Uterus (tissue), 4 donors: ENCODE measurements at places on chromosomes 5 and 9.

- H3K27me3 ChIP-seq, result no peaks in the 10 kb centered on the region
- no peaks in the 10 kb centered on the region for H3K36me3 ChIP-seq
- no peak overlapping the region for H3K27ac ChIP-seq
- no peak overlapping the region for H3K4me3 ChIP-seq
- H3K4me1 ChIP-seq, result no peaks in the 10 kb centered on the region
These were observed 31.2 kb downstream of the PTCD2 start for GRCh38 chr5:72351376-72351775.

- no peaks in the 10 kb centered on the region for H3K36me3 ChIP-seq
- H3K4me3 ChIP-seq, result no peak overlapping the region
- H3K27me3 ChIP-seq, result no peaks in the 10 kb centered on the region
- no peak overlapping the region for H3K27ac ChIP-seq
These were observed 48.8 kb downstream of the SLC1A3 start for GRCh38 chr5:36655161-36655560.

DNA sequence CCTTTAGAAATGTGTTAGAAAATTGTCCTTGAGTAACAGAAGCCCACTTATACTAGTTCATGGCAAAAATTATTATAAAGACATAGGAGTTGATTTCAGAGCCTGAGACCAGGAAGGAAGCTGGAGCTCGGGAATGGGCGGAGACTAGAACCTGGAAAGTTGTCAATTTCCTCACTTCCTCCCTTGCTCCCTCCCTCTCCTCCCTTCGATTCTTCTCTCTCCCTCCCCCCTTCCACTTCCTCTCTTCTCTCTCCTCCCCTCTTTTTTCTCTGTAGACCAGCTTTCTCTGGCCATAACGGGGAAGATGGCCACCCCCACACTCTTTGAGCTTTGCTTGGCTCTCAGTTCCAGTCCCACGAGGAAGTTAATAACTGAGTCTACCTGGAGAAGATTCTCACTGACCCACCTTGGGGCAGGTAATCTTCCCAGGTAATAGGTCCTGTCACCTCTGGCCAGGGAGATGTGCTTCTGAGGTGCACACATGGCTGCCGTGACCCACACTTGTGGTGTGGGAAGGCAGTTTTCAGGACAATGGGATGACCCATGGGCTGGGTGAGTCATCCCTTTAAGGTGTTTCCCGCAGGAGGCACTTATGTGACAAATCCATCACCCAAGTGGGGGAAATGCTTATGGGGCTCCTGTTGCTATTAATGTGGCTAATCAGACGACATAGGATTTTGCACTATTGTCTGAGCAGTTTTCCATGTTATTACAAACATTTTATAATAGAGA lies 78.7 kb downstream of the HSPA4 start:
- H3K4me1 ChIP-seq, result no peaks in the 10 kb centered on the region
- H3K36me3 ChIP-seq, result no peaks in the 10 kb centered on the region
- H3K4me3 ChIP-seq, result no peak overlapping the region
- H3K27ac ChIP-seq, result no peak overlapping the region

DNA sequence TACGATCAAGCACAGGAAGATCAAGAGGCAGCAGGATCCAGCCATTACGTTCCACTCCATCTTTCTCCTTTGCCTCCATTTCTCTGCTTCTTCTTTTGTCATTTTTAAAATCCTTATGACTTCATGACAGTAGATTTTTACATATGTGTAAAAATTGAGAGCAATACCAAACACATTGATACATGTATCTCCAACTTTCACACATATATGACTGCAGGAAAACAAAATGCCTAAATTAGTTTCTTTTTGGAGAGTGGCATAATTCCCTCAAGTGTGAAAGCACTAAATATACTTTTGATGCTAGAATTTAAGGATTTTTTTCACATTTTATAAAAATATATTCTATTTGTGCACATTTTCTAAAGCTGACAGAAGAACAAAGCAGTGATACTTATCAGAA lies 8.6 kb upstream of the ZNF608 start:
- H3K4me3 ChIP-seq, result no peak overlapping the region
- no peak for DNase-seq
- H3K4me1 ChIP-seq, result no peaks in the 10 kb centered on the region

DNA sequence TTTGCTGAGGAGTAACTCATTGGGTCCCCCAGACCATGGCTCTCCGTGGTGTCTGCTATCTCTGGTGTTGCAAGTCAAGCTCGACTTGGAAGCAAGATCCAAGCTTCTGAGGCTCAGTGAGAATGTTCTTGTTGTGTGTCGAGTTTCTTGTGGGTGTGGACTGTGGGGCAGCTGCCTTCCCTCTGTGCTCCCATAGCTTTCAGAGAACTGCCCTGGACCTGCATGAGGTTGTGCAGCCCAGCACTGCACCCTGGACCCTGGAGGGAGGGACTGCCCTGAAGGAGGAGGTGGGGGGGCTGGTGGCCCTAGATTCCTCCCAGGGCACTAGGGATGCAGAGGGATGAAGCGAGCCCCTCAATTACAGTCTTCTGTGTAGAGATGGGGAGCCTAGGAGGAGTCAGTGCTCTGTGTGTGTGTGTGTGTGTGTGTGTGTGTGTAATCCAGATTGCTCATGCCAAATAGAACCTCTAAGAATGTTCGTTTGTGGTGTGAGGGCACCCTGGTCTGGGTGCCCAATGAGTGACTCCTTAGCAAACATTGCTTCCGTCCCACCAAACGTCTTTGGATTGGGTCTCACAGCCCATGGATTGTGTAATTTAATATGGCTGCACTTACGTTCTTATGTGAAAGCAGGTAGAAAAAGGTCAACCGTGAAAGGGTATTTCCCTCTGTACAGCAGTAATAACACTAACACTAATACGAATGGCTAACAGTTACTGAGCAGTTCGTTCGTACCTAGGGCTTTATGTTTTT lies 143.3 kb upstream of the LMX1B start:
- no peak for DNase-seq
- H3K4me3 ChIP-seq, result no peak overlapping the region
- H3K27me3 ChIP-seq, result no peaks in the 10 kb centered on the region
- H3K4me1 ChIP-seq, result no peaks in the 10 kb centered on the region
- no peaks in the 10 kb centered on the region for H3K36me3 ChIP-seq

- H3K36me3 ChIP-seq, result no peaks in the 10 kb centered on the region
- H3K27ac ChIP-seq, result no peak overlapping the region
- no peaks in the 10 kb centered on the region for H3K27me3 ChIP-seq
- H3K4me3 ChIP-seq, result no peak overlapping the region
These were observed 320.3 kb downstream of the ARHGEF28 start for GRCh38 chr5:73946278-73946677.

DNA sequence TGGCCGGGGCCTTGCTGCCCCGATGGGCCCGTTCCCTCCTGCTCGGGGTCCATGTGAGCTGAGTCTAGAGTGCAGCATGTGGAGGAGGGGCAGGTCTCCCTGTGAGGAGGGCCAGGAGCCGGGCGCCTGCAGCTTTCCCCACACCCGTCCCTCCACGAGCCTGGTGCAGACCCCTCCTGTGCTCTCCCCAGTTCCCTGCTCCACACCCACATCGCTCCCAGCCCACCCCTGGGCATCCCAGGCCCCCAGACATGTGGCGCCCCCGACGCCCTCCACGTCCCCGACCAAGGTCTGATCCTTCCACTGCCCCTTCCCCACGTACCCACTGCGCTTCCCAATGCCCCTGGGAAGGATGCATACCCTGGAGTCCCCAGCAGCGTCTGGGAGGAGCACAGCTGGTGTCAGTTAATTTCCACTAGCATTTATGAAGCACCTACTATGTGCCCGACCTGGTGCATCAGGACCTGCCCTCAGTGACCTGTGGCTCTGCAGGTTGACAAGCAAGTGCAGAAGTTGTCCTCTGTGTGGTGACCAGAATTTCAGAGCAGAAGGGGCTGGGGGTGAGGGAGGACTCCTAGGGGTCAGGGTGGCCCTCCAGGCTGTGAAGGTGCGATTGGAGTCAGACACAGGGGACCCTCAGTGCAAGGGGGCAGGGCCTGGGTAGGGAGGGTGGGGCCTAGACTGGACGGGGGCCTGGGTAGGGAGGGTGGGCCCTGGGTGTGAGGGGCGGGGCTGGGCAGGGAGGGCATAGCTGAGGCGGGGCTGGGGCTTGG lies 10.8 kb upstream of the SLC6A18 start:
- no peak for DNase-seq
- H3K27me3 ChIP-seq, result no peaks in the 10 kb centered on the region
- H3K4me3 ChIP-seq, result no peak overlapping the region
- H3K36me3 ChIP-seq, result no peaks in the 10 kb centered on the region
- no peak overlapping the region for H3K27ac ChIP-seq

- peak; percentile 4 for DNase-seq
- no peaks in the 10 kb centered on the region for H3K27me3 ChIP-seq
- no peak overlapping the region for H3K4me3 ChIP-seq
- no peaks in the 10 kb centered on the region for H3K4me1 ChIP-seq
These were observed 9.9 kb downstream of the DOLK start for GRCh38 chr9:128937310-128938165.

- H3K27me3 ChIP-seq, result no peaks in the 10 kb centered on the region
- H3K36me3 ChIP-seq, result no peaks in the 10 kb centered on the region
- DNase-seq, result peak; percentile 72
These were observed 77.5 kb downstream of the RXRA start for GRCh38 chr9:134403682-134404301.

DNA sequence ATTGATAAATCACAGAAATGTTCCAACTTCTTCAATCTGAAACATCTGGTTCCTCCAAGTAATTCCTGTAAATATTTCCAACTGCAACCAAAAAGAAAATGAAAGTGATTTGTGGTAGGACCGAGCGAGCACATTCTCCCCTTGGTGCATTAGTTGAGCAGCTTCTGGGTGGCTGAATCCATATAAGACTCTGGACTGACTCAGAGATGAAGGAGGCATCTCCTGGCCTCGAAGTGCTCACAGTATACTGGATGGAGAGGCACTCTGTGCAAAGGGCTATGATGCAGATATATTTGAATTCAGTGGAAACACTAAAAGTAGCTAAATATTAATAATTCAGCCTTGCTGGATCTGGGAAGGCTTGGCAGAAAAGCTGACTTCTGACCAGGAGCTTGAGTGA lies 265.0 kb downstream of the MARCHF11 start:
- H3K36me3 ChIP-seq, result no peaks in the 10 kb centered on the region
- H3K27ac ChIP-seq, result no peak overlapping the region
- peak overlapping the region; percentile 8 for H3K4me3 ChIP-seq
- no peak for DNase-seq
- H3K27me3 ChIP-seq, result no peaks in the 10 kb centered on the region
- no peaks in the 10 kb centered on the region for H3K4me1 ChIP-seq

- H3K27me3 ChIP-seq, result no peaks in the 10 kb centered on the region
- no peaks in the 10 kb centered on the region for H3K36me3 ChIP-seq
- H3K4me1 ChIP-seq, result peaks cover 12% of the 10 kb centered on the region
- DNase-seq, result no peak
These were observed 35.4 kb downstream of the PRLR start for GRCh38 chr5:35194635-35195471.

DNA sequence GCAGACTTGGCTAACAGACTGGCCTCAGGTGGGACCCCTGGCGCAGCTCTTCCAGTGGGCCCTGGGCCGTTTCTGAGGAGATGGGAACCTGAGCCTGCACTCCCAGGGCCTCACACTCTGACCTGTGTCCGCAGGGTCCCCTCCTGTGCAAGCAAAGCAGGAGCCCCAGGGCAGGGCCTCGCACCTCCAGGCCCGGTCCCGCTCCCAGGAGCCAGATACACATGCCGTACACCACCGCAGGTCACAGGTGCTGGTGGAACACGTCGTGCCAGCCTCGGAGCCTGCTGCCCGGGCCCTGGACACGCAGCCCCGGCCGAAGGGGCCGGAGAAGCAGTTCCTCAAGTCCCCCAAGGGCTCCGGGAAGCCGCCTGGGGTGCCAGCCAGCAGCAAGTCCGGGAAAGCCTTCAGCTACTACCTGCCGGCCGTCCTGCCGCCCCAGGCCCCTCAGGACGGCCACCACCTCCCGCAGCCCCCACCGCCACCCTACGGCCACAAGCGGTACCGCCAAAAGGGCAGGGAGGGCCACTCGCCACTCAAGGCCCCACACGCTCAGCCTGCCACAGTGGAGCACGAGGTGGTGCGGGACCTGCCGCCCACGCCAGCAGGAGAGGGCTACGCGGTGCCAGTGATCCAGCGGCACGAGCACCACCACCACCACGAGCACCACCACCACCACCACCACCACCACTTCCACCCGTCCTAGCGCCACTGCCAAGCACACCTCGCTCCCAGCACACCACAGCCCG lies 29.2 kb downstream of the NKD2 start:
- no peaks in the 10 kb centered on the region for H3K4me1 ChIP-seq
- H3K27me3 ChIP-seq, result no peaks in the 10 kb centered on the region
- no peak for DNase-seq
- no peak overlapping the region for H3K4me3 ChIP-seq
- H3K27ac ChIP-seq, result no peak overlapping the region
- no peaks in the 10 kb centered on the region for H3K36me3 ChIP-seq

- H3K36me3 ChIP-seq, result no peaks in the 10 kb centered on the region
- H3K4me3 ChIP-seq, result no peak overlapping the region
- H3K4me1 ChIP-seq, result no peaks in the 10 kb centered on the region
- DNase-seq, result peak; percentile 9
- H3K27ac ChIP-seq, result no peak overlapping the region
These were observed 15.8 kb downstream of the EXOC3 start for GRCh38 chr5:458547-459353.

GRCh38 chr9:17859228-17859627 lies 280.4 kb downstream of the SH3GL2 start:
- no peak overlapping the region for H3K27ac ChIP-seq
- no peak for DNase-seq

- no peak overlapping the region for H3K27ac ChIP-seq
- no peaks in the 10 kb centered on the region for H3K27me3 ChIP-seq
- H3K36me3 ChIP-seq, result no peaks in the 10 kb centered on the region
- no peaks in the 10 kb centered on the region for H3K4me1 ChIP-seq
- no peak for DNase-seq
- no peak overlapping the region for H3K4me3 ChIP-seq
These were observed 539.4 kb upstream of the DMAC1 start for GRCh38 chr9:8338767-8339510.

GRCh38 chr5:145341842-145342241 lies 493.3 kb downstream of the PRELID2 start:
- no peak overlapping the region for H3K4me3 ChIP-seq
- H3K36me3 ChIP-seq, result no peaks in the 10 kb centered on the region
- no peaks in the 10 kb centered on the region for H3K4me1 ChIP-seq

- H3K36me3 ChIP-seq, result no peaks in the 10 kb centered on the region
- no peaks in the 10 kb centered on the region for H3K4me1 ChIP-seq
- H3K27ac ChIP-seq, result no peak overlapping the region
- no peak for DNase-seq
- H3K4me3 ChIP-seq, result no peak overlapping the region
These were observed 113.1 kb upstream of the PCSK1 start for GRCh38 chr5:96546120-96546519.
